ENCODE measurements at places on chromosomes 12 and 14.

GRCh38 chr14:30500222-30500621, 58.7 kb upstream of the G2E3 start:
- no peak for DNase-seq

GRCh38 chr12:58242796-58243630, 301.6 kb downstream of the ATP23 start:
- no peak for DNase-seq

GRCh38 chr14:104295681-104296387, 157.4 kb downstream of the KIF26A start:
- no peak for DNase-seq

GRCh38 chr12:130956456-130957303, 3.0 kb downstream of the ADGRD1 start:
- DNase-seq = no peak

GRCh38 chr12:107990325-107990724, 138.8 kb upstream of the WSCD2 start:
- DNase-seq = peak; percentile 23

DNA sequence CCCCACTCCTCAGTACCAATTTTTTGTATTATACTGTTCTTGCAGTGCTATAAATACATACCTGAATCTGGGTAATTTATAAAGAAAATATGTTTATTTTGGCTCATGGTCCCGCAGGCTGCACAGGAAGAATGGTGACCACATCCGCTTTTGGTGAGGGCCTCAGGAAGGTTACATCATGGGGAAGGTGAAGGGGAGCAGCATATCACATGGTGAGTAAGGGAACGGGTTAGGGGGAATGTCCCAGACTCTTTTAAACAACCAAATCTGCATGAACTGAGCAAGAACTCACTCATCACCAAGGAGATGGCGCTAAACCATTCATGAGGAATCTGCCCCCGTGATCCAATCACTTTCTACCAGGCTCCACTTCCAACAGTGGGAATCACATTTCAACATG, 40.0 kb downstream of the OSBPL8 start:
- peak; percentile 22 for DNase-seq

DNA sequence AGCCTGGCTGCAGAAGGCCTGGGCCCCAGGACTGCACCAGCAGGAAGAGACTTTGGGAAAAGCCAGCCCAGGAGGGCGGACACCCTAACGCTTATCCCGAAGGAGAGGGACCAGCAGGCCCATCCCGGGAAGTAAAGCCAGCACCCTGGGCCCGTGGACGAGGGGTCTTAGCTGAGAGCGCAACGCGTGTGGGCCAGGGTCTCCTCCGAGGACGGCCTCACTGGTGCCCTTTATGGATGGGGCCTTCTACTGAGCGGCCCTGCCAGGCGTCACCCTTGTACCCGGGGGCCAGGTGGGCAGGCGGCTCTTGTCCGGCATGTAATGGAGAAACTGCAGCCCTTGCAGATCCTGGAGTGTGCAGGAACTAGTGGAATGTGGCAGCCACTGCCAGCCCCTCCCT, 14.1 kb downstream of the TEDC1 start:
- no peak for DNase-seq
